Activated CD4-positive, alpha-beta T cell treated with anti-CD3 and anti-CD28 coated beads, Interleukin-2, amount 50 U/mL, for 24 hours (primary cell): ENCODE measurements at places on chromosomes 4 and X.
A peak's percentile ranks its signal among the peaks of the same experiment; 100 is the strongest.

GRCh38 chr4:154189346-154189745, 302.3 kb downstream of the DCHS2 start:
- DNase-seq: no peak

GRCh38 chrX:151703487-151703886, 8.2 kb downstream of the PRRG3 start:
- no peak for DNase-seq

- no peak for DNase-seq
Measured at GRCh38 chr4:1967512-1968149, 41.1 kb downstream of the NELFA start.

DNA sequence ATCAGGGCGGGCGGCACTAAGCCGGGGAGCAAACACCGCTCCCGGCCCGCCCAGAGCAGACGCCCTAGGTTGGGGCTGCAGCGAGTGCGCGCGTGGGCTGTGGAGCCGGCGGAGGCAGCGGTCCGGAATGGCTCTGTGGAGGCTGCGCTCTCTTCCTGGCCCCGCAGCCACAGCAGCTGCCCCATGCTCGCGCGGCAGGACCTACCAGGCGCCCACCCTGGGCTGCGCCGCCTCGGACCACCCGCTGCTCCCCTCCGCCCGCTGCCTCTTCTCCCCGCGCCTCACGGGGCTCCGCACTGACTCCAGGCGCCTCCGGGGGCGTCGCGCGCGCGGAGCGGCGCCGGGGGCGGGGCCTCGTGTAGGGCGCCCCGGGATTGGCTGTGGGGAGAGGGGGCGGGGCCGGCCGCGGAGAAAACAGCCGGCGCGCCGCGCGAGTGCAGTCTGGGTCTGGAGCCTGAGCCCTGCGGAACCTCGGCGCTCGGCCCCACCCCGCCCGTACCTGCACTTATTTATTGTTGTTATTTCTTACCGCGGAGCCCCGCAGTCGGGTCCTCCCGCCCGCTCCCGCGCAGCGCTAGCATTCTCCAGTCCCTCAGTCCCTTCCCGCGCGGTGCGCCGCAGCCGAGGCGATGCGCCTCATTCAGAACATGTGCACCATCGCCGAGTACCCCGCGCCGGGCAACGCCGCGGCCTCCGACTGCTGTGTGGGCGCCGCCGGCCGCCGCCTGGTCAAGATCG, at the start of gene RASL11B:
Gene RASL11B, plus strand, starts transcription at position 439 of the 738 bp plus-strand sequence. Its CDS starts 191 bp downstream, at position 630.
- peak; percentile 73 for DNase-seq

DNA sequence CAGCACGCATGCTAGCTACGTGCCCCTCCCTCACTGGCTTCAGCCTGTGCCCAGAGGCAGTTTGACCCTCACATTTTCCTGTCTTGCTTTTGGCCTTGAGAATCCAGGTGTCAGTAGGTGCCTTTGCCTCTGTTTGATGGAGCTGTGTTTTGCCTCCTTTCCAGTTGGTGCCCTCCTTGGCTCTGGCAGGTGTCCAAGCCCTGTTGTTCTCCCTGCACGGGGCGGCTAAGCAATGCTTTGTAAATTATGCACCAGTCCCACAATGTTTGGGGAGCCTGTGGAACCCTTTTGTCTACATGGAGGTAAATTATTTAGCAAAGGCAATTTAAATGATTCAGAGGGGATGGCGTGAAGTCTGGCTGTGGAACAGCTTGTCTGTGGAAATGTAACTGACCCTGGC, 202.9 kb upstream of the BOD1L1 start:
- no peak for DNase-seq

DNA sequence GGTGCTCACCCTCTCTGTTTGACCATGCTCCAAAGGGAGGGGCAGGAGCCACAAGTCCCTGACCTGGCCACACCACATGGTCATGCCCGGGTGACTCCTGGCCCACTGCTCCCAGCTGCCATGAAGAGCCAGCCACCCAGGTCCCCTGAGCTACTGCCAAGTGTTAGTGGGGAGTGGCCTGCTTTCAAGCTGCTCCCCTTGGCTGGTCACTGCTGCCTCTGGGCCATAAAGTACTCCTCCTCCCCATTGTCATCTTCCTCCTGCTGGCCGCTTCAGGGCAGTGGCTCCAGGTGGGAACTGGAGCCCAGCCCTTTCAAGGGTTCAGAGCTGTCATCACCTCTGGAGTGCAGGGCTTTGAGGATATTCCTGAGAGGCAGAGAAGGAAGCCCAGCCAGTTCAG, 27.3 kb upstream of the RBBP7 start:
- DNase-seq: no peak

GRCh38 chr4:130186931-130187330, 1091.0 kb downstream of the C4orf33 start:
- no peak for DNase-seq

DNA sequence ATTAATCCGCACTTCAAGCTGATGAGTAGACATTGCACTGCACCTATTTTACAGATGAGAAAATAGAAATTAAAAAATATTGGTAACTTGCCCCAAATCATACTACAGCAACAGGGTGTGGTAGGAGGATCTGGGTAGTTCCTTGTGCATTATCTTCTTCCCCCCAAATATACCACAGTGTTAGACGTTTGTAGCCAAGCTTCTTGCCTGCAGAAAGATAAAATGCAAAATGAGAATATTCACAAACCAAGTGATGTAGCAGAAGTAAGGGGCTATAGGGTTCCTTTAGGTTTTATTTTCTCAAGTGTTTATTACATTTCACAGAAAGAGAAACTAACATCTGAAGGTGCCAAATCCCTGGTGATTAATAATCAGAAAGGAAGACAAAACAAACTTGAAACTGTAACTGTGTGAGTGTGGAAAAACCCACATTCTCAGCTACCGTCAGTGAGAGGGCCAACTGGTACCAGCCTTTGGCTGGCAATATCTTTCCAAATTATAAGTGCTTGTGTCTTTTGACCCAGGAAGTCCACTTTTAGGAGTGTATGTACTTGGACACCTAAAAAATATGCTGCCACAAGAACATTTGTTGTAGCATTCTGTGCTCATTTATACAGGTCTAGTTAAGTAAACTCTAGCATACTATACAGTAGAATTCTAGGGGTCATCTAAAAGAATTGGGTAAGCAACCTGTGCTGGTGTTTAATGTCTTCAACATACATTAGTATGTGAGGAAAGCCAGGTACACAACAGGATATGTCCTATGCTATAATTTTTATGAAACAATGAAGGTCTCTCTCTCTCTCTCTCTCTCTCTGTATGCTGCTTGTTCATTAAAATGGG, 6.7 kb upstream of the CD38 start:
- peak; percentile 35 for DNase-seq

DNA sequence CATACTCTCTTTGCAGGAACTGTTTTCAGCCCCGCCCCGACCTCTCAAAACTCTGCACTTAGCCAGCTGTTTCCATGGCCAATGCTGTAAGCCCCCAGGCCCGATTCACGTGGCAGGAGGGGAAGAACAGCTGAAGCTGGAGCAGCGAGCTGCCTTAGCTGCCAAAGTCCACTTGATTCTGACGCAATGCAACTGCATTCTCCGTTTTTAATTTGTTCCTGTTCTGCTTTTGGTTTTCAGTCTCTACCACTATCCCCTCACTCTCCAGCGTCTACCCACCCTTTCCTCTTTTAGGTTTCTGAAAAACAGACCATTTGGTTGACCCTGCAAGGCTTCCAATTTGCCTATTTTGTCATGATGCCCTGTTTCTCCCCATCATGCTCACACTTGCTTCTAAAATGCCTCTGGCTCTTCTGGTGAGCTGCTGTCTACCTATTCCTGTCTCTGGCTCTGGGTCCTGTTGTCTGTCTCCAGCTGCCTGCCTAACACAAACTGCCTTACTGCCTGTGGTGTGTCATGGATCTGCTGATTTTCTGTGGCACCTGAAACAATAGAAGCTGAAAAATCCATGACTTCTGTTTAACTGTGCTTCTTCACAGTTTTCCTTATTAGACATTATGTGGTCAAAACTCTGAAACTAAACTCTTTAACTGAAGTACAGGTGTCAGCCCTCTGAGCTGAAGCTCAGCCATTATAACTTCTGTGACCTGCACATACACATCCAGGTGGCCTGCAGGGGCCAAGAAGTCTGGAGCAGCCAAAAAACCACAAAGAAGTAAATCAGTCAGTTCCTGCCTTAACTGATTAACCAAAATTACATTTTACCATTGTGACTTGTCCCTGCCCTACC, 160.5 kb upstream of the AGTR2 start:
- no peak for DNase-seq
